NB4 (cell line): ENCODE measurements at places on chromosomes 2 and 18.

GRCh38 chr2:19209575-19210341 is 148.7 kb downstream of the OSR1 start:
- DNase-seq = peak; percentile 51

DNA sequence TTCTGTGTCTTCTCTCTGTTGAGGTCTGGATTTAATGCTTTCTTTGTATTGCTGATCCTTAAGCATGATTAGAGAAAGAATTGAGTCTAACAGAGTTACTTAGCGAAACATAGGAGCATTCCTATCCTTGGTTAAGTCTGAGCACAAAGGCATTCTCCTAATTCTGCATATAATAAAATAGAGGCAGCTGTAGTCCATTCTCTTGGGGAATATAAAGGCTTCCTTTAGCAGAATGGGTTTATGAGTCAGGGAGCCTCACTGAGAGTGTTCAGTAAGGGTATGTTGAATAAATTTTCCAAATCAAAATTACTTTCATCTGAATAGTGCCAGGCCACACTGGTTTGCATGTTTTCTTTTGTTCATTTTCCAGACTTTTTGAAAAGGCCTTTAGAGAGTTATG is 101.5 kb downstream of the GALNT1 start:
- no peak for DNase-seq

DNA sequence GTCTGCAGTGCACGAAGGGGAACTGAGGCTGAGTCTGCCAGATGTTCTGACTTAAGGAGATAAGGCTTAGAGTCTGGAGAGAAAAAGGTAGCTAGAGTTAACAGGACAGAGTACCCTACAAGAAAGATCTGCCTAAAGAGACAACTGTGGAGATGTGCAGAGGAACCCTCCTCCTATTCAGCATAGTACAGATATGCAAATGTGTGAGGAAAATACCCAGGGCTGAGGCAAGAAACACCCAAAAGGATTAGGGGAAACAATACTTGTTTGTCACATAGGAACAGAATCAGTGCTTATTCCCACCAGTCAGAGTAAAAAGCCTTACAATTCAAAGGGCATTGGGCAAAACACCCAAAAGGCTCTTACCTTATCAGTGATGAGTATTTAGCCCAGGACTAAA is 67.8 kb downstream of the SS18 start:
- no peak for DNase-seq

GRCh38 chr2:112876971-112877361 is 34.0 kb upstream of the IL37 start:
- no peak for DNase-seq

GRCh38 chr2:30911327-30911726 is 104.1 kb upstream of the CAPN13 start:
- DNase-seq = no peak

GRCh38 chr2:236351966-236352525 is 87.8 kb upstream of the ASB18 start:
- DNase-seq = no peak

DNA sequence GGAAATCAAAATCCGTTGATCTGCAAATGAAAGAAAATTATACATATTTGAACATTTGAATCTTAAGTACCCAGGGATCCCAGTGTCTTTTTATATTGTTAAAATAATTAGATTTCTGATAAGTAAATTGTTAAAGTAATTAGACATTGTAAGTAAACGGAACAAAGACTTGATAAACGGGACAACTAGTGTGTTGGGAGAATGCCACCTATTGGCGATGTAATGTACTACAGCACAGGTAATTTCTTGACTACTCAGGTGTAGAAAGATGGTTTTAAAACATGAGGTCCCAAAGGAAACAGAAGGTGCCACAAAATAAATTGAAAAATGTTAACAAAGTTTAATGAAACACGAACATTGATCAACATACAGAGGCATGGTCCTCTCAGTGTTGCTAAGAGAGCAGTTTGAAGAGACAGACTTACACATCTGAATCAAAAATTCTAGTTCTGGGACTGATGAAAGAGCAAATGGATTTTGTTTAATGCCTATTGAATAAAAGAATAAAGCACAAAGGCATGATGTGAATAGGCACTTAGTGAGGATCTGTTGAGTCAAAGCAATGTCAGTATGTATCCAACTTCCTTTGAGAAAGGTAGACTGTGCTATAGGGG is 103.4 kb upstream of the RASGRP3 start:
- peak; percentile 54 for DNase-seq

GRCh38 chr2:118992740-118993391 is 50.9 kb downstream of the MARCO start:
- peak; percentile 87 for DNase-seq

GRCh38 chr2:27270670-27271069 is 4.6 kb upstream of the DNAJC5G start:
- peak; percentile 20 for DNase-seq

GRCh38 chr2:24972315-24972961 is 683 bp upstream of the DNAJC27 start:
- DNase-seq = peak; percentile 70

DNA sequence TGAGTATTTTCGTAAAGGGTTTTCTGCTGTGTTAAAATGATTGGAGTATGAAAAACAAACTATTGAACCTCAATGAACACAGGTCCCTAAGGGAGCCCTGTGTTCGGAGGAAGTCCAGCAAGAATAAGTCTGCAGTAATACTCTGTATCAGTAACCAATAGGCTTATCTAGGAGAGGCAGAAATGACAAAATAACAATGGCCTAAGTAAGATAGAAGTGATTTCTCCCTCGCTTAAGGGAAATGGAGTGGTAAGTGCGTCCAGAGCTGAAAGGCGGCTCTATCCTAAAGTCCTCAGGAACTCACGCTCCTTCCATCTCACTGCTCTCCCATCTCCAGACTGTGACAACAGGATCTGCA is 29.3 kb upstream of the MFSD6 start:
- DNase-seq = no peak

DNA sequence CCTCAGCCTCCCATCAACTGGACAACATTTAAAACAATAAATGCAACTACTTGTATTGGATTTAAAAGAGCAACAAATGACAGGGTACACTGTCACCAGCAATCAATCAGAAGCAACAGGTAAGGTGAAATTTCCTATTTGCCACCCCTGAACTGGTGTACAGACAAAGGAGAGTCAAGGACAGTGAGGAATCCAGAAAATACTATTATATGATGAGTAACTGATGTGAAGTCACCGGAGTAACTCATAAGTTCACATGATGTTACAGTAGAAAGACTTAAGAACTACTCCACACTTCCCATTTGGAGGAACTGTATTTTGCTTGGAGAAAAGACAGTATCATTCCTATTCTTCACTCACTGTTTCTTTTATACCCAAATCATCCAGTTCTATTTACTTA is 4.1 kb upstream of the STAT1 start:
- no peak for DNase-seq

DNA sequence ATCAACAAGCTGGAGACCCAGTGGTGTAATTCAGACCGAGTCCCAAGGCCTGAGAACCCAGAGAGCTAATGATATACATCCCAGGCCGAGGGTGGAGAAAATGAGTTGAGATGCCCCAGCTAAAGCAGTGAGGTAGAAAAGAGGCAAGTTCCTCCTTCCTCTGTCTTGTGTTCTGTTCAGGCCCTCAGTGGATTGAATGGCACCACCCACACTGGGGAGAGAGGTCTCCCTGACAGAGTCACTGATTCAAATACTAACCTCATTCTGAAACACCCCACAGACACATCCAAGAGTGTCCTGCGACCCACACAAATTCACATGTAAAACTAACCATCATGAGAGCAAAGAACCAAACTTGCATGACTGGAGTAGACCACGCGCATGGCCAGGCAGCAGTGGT is 215.3 kb downstream of the ANAPC1 start:
- DNase-seq = no peak

DNA sequence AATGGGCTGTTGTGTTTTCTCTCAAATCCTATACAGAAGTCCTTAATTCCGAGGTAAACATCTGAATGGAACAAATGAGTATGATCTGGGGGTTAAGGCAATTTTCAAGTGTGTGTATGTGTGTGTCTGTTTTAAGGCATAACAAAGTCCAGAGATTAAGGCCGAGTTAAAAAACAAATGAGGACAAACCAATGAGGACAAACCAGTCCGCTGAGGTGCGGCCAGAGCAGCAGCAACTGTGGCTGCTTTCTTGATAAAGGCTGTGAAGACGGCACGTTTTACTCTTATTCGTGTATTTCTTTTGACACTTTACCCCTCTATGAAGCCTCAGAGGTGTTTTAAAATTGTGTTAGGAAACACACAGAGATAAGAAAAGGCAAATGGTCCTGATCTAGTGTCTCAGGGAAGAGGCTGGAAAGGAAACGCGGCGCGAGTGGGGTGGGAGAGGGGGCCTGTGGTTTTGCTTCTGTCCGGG is 495 bp upstream of the GULP1 start:
- no peak for DNase-seq

DNA sequence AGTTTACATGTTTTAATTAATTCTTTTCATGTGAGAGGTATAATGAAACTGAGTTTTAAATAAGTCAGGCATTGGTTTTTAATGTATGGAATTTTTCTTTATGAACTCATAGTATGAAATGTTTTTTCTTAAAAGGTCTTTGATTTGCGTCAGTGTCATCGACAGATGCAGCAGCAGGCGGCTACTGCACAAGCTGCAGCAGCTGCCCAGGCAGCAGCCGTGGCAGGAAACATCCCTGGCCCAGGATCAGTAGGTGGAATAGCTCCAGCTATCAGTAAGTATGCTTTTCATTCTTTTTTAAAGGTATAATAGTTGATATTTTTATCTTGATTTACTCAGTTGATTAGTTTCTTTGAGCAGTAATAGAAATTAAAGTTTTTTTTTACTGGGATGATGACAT is 46.5 kb downstream of the SMAD4 start:
- DNase-seq = no peak

- DNase-seq = peak; percentile 79
Observed at GRCh38 chr2:85647823-85648526, 20.0 kb downstream of the SFTPB start.

DNA sequence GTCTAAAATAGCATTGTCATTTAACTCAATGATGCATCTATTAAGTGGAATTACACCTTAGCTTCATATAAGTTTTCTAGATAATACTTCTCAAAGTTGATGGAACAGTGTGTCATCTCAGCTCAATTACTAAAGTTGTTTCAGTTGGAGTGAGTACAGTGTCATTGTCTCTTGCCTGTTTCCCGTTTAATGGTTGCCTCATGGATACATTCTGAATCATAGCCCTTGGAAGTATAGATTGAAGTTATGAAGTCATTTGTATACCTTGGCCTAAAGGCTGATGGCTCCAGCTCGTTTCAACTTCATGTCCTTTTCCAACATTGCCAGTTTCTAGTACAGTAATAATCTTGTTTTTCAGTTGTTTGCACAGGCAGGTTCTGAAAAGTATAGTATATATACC is 130.5 kb upstream of the NOSTRIN start:
- no peak for DNase-seq

DNA sequence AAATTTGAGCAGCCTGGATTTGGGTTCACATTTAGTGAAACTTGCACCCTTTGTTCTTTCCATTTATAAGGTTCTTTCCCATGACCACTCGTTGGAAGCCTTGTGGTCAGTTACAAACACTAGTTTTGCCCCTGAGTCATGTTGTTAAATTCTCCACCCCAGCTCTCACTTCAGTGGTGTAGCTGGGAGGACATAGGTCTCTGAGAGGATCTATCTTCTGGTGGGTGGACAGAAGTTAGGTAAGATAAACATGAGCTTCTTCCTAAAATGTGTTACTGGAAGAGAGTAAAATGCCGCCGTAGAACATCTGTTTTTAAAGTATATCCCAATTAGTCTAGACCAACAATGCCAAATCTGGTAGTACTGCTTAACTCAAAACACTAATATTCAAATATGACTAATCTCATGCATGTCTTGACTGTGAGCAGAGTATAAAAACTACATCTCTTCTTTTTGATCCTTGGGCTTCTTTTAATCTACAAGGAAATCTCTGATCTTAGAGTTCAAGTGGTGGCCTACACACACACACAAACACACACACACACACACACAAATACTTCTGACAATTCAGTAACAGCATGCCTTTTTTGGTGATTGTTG is 162.6 kb upstream of the FN1 start:
- DNase-seq = no peak

DNA sequence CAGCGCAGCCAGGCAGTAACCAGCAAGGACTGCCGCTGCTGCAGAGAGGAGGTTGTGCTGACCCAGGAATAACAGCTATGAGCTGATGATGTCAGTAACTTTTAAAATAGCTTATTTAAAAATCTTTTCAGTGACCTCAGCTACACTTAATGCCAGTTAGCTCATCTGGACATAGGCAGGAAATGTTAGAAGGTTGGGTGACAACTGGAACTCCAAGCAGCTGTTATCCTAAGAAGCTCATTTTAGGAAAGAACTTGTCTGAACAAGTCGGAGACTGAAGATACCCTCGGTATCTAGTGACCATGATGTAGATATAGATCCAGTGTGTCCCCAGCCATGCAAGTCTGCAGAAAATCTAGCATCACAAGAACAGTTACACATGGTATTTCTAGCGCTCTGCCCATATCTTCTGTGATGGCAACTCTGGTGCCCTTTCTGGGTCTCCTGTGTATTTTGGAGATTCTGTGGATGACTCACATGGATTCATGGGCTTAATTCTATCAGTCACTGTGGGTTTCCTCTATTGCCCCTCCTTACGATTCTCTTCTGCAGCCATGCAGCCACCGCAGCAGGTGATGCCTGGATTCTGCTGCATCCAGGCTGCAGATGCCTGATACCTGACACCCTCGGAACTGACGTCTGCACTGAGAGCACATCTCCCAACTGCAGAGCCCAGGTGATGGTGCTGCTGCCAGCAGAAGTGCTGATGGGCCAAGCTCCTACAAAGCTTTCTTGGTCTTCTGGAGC is 19.8 kb upstream of the PLEK start:
- no peak for DNase-seq

DNA sequence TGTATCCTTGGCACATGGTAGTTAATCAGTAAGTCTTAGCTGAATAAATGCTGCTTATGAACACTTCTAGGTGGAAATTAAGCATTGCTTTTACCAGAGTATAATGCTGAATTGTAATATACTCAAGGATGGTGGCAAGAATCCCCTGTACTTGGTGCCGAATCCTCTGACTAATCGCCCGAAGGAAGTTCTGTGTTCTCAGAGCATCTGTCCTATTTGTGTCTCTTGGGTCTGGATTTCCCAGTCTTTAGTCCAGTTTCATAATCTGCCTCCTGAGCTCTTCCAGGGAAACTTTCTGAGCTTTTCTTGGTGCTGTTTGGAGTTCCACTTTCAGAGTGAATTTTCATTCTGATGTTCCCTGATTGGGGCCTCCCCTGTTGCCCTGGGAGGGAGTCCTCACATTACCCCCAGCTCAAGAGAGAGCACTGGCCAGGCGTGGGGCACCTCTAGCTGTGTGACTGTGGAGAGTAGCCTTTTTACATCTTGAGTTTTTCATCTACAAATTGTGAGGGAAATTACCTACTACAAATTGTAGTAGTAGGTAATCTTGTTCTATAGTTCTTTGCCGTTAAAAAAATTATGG is 144.9 kb downstream of the LTBP1 start:
- DNase-seq = no peak

GRCh38 chr2:30257266-30258214 is 26.2 kb downstream of the LBH start:
- no peak for DNase-seq

GRCh38 chr2:111698743-111699554 is 185.0 kb downstream of the ANAPC1 start:
- peak; percentile 98 for DNase-seq

GRCh38 chr2:201642086-201642578 is 1.2 kb downstream of the TMEM237 start:
- no peak for DNase-seq

- DNase-seq = no peak
Observed at GRCh38 chr2:214127571-214127970, 283.3 kb upstream of the VWC2L start.

- DNase-seq = no peak
Observed at GRCh38 chr2:181836583-181836982, 54.9 kb upstream of the ITPRID2 start.

GRCh38 chr18:30334781-30335180 is 707.8 kb downstream of the DSC3 start:
- no peak for DNase-seq
